ENCODE measurements at places on chromosomes 12 and 14. TPM values are rescaled to one million over a fixed set of nuclear protein-coding genes. Genes with fewer than 3 reads are reported as not detected.

EGLN3 gene
- 17.7 TPM for total RNA-seq

RHOJ gene
- total RNA-seq: 4.2 TPM

GYS2 gene
- total RNA-seq: not detected

ACTR10 gene
- 136 TPM for total RNA-seq

KRT8 gene
- 12.8 TPM for total RNA-seq

AKAP6 gene
- total RNA-seq: under 0.01 TPM

NID2 gene
- 648 TPM for total RNA-seq

MAP1LC3B2 gene
- not detected for total RNA-seq

PARP11 gene
- total RNA-seq: 2.2 TPM

FIGNL2 gene
- not detected for total RNA-seq

PAN2 gene
- total RNA-seq: 10.4 TPM

SLC5A8 gene
- total RNA-seq: not detected

LACRT gene
- total RNA-seq: not detected

OTX2 gene
- not detected for total RNA-seq

YEATS4 gene
- total RNA-seq: 37.3 TPM
